Left ventricle myocardium inferior (tissue), 1 donor: ENCODE measurements at places on chromosomes 12 and 14.

DNA sequence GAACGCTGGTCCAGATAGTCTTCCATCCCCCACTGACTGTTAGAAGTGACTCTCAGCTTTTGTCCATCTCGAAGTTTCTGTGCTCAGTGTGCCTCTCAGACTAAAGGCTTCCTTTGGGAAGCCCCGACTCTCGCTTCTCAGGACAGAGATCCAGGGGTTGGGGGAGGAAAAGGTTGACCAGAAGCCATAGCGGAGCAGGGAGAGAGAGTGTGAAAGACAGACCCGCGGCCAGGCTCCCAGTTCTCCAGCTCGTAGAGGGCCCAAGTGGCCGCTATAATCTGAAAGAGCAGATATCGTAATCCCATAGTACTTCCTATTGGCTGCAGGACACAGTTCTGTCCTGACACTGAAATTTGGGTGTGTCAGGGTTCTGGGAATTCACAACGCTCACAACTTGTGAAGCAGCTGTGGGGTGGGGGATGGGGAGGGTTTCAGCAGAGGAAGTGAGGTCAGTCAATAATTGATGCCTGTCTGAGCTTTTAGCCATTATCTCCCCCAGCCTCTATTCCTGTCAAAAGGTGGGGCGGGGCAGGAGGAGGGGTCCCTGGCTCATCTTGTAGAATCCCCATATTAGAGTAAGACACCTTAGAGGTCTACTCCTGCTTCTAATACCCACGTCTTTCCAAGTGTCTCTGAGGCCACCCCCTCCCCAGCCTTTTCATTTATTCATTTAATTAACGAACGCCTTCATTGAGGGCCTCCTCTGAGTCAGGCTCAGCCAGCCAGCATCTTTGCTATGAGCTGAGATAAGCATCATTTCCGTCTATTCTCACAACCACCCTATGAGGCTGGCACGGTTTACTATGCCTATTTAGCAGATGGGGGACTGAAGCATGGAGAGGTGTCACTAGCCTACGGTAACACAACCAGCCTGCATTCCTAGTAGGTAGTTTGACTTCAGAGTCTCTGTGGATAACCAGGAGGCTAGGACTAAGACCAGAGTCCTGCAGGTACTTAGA lies 1.6 kb upstream of the ACVRL1 start:
- peaks cover 31% of the 10 kb centered on the region for H3K27me3 ChIP-seq
- H3K36me3 ChIP-seq = peaks cover 3% of the 10 kb centered on the region
- H3K4me1 ChIP-seq = peaks cover 70% of the 10 kb centered on the region
- DNase-seq = peak; percentile 87
- peak overlapping the region; percentile 74 for H3K4me3 ChIP-seq

GRCh38 chr14:90398315-90398839 lies 1.5 kb downstream of the CALM1 start:
- H3K4me1 ChIP-seq = peaks cover 65% of the 10 kb centered on the region
- H3K27ac ChIP-seq = peak overlapping the region; percentile 96
- DNase-seq = no peak
- peak overlapping the region; percentile 99 for H3K4me3 ChIP-seq
- peaks cover 35% of the 10 kb centered on the region for H3K36me3 ChIP-seq

GRCh38 chr14:58119381-58119780 lies 32.6 kb downstream of the ARMH4 start:
- no peak for DNase-seq
- no peak overlapping the region for H3K4me3 ChIP-seq
- H3K27me3 ChIP-seq = no peaks in the 10 kb centered on the region
- no peaks in the 10 kb centered on the region for H3K36me3 ChIP-seq

DNA sequence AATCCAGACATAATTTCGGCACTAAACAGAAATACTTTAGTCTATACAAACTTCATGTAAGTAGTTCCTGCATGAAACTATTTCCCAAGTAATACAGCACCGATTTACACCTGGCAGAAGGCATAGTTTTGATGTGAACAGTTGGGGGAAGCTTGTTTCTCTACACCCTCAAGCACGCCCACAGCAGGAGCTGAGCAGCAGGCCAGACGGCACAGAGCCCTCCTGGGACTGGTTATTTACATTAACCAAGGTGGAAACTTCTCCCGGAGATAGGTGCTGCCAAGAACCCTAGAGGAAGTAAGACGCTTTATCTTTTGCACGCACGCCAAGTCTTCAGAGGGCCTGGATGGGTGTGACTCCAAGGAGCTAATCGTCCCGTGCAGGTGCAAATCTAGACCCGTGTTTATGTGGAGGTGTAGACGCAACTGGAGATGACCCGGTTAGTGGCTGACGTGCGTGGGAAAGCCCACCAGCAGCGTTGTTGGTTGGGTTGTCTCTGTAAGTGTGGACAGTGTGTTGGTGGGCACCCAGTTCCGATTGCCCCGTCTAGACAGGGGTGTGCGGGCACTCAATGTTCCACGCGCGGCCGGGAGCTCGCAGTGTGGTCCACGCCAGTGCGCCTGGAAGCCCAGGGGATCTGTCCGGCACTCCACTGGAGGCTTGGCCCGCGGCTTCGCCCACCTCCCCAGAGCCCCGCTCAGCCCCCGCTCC lies 767 bp upstream of the TCP11L2 start:
- peaks cover 75% of the 10 kb centered on the region for H3K4me1 ChIP-seq
- H3K27me3 ChIP-seq = no peaks in the 10 kb centered on the region
- peak overlapping the region; percentile 97 for H3K4me3 ChIP-seq
- no peaks in the 10 kb centered on the region for H3K36me3 ChIP-seq
